Stimulated activated CD4-positive, alpha-beta T cell treated with anti-CD3 and anti-CD28 coated beads, TNF-alpha, amount 100 ng/mL, for 1 hour (primary cell): ENCODE measurements at places on chromosomes 2 and 18.

- DNase-seq = no peak
Observed at GRCh38 chr2:30636311-30636710, 170.9 kb downstream of the CAPN13 start.

DNA sequence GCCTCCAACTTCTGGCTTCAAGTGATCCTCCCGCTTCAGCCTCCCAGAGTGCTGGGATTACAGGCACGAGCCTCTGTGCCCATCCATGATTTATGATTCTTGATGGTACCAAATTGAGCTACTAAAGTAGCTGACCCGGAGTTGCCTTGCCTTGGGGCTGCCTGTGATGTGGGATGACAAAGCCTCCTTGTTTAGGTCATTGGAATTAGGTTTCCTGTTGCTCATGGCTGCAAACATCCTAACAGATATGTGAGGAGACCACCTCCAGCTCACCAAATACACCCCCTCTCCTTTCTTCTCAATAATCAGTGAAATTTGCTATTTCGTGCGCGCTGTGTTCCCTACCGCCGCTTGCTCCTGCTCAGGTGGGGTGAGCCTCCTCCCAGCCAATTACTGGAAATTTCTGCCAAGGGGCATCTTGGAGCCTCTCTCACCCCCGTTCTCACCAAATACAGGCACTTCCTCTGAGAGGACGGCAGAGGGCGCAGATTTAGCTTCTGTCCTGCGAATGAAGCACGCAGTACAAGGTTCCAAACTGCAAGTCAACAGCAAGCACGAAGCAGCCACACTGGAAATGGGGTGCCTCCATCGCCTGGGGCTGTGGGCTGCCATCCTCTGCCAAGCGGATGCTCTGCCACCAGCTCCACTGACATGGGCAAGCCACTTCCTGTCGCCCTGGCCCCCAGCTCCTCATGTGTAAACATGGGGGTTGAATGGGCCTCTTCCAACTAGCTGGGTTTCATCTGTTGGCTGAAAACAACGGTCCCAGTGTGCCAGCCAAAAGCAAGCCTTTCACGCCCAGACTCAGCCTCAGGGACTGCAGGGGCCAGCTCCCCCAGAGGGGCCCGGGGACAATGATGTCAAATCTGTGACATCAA, 71.7 kb downstream of the NCAPH start:
- DNase-seq = peak; percentile 61

DNA sequence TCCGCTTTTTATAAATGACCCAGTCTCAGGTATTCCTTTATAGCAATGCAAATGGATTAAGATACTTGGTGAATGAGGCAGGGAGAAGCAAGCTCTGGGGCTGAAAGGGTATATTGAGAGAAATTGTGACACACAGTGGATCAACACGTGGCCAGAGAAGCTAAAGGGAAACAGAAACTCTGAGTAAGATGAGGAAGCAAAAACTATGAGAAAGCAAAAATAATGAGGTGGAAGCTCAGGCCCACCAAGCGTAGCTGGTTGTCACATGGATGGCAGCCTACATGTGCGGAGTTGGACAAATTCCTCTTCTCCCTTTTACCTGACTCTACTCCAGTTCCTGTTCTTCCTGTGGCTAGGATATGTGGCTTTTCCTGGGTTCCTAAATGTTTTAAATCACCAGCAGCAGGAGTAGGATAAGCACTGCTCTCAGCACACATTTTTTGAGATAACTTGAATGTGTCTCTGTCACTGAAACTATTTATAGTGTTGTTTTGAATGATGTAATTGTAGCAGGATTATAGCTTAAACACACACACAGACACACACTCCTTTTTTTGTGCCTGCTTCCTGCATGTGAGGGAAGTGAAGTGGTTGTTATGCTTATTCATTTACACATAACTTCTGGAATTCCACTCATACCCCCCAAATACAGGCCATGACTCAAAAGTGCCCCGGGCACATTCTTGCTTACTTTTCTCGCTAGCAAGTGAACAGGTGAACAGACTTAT, 30.1 kb upstream of the EPC2 start:
- no peak for DNase-seq

DNA sequence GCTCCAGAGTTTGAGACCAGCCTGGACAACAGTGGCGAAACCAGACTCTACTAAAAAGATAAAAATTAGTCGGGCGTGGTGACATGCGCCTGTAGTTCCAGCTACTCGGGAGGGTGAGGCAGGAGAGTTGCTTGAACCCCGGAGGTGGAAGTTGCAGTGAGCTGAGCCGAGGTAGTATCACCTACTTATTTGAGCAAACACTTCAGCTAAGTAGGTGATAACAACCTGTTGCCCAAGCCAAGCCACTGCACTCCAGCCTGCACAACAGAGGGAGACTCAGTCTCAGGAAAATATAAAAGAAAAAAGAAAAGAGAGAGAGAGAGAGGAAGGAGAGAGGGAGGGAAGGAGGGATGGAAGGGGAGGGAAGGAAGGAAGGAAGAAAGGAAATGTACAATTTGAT, 21.3 kb downstream of the FER1L5 start:
- DNase-seq = no peak

DNA sequence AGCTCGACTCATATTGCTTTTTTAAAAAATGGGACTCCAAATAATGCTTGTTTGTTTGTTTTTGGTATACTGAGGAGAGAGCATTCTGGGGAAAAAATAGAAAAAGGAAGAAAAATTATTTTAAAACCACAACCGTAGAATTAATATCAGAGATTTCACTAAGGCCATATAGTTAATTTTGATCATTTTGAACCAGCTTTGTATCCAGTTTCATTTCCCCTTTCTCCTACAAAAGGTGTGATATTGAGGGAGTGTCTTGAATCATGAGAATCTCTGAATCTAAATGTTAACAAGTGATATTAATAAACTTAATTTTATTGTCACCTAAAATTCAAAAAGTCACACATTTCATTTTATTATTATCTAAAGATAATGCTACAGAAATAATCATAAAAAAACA, 198.5 kb upstream of the GALNT5 start:
- DNase-seq = no peak
